ENCODE measurements at places on chromosomes 16 and 17.

GRCh38 chr17:5241861-5242671 is 7.4 kb upstream of the SCIMP start:
- DNase-seq, result no peak
- peak overlapping the region; percentile 39 for H3K4me3 ChIP-seq
- no peaks in the 10 kb centered on the region for H3K27me3 ChIP-seq
- H3K36me3 ChIP-seq, result no peaks in the 10 kb centered on the region
- H3K4me1 ChIP-seq, result peaks cover 18% of the 10 kb centered on the region
- H3K27ac ChIP-seq, result peak overlapping the region; percentile 54

DNA sequence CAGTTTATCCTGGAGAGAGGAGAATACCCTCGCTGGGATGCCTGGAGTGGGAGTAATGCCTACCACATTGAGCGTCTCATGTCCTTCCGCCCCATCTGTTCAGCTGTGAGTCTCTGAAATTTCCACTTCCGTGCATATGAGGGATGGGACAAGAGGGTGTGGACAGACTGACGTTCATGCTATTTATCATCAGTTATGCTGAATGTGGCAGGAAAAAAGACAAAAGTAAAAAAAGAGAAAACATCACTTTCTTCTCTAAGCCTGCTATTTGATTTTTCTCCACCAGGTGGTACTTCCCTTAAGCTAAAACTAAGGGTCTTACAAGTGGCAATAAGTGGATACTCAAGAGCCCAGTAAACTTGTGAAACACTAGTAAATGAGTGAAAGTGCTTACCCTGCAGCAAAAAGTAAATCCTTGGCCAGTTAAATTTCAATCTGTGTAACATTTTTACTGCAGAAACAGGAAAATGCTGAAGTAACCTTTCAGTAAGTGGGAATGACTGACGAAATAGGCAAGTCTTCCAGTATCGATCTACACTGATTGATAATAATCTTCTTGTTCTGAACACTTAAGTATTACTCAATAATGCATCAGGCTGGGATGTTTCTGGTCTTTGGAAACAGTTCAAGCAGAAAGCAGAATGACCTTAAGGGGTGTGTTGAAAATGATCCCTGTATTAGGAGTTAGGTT is 5.6 kb downstream of the CRYBA1 start:
- peak overlapping the region; percentile 49 for H3K27ac ChIP-seq
- no peak overlapping the region for H3K4me3 ChIP-seq
- H3K27me3 ChIP-seq, result no peaks in the 10 kb centered on the region
- no peak for DNase-seq

DNA sequence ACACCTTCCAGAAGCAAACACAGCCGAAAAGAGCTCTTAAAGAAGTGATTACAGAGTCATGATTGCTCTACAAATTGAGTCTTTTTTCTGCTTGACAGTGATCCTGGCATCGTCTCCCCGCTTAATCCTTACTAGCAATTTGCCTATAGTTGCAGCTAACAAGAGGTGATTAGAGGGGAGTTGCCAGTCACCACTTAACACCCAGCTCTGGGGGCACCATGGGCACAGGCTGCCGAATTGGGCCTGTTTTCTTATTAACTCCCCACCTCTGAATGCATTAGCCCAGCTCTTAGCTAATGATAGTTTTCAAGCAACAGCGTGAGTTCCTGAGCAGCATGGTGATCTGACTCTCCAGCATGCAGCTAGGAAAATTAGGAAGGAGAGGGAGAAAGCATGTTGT is 93.5 kb downstream of the RBFOX1 start:
- no peaks in the 10 kb centered on the region for H3K4me1 ChIP-seq
- H3K4me3 ChIP-seq, result no peak overlapping the region
- no peak overlapping the region for H3K27ac ChIP-seq
- no peak for DNase-seq

GRCh38 chr17:66702106-66702936 is 132.6 kb upstream of the CACNG5 start:
- H3K4me1 ChIP-seq, result peaks cover 20% of the 10 kb centered on the region
- no peak overlapping the region for H3K4me3 ChIP-seq
- no peak for DNase-seq
- peaks cover 6% of the 10 kb centered on the region for H3K36me3 ChIP-seq

- no peak overlapping the region for H3K27ac ChIP-seq
- H3K4me1 ChIP-seq, result peaks cover 4% of the 10 kb centered on the region
- no peaks in the 10 kb centered on the region for H3K27me3 ChIP-seq
- H3K36me3 ChIP-seq, result peaks cover 25% of the 10 kb centered on the region
Observed at GRCh38 chr17:62045109-62045508, 20.0 kb downstream of the MED13 start.

GRCh38 chr17:34720760-34721159 is 141.4 kb downstream of the TMEM132E start:
- H3K4me1 ChIP-seq, result peaks cover 15% of the 10 kb centered on the region
- no peak overlapping the region for H3K27ac ChIP-seq
- no peak for DNase-seq
- H3K4me3 ChIP-seq, result no peak overlapping the region
- peaks cover 8% of the 10 kb centered on the region for H3K27me3 ChIP-seq

DNA sequence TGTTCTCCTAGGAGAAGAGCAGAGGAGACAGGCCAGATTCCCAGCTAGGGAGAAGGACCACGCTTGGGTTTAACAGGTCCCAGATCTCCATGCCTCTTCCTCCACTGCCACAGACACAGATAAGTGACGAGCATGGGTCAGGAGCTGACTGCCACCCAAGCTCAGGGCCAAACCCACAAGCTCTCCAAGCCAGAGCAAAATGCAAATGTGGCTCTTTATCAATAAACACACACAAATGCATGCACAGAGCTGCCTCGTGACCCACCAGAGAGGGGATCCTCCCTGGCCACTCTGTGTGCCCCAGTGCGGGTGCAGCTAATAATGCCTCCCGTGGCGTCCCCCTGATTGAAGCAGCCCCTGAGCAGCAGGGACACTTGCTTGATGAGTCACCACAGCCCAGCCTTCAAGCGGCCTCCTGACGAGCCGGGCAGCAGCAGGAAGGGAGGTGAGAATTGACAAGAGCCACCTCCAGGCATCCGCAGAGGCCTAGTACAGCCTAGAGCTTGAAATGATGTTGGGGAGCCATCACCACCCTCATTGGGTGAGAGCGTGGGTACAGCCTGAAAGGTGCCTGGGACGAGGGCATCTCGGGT is 143.9 kb downstream of the CCDC182 start:
- no peak overlapping the region for H3K4me3 ChIP-seq
- H3K36me3 ChIP-seq, result peaks cover 7% of the 10 kb centered on the region
- peaks cover 32% of the 10 kb centered on the region for H3K4me1 ChIP-seq
- no peaks in the 10 kb centered on the region for H3K27me3 ChIP-seq

DNA sequence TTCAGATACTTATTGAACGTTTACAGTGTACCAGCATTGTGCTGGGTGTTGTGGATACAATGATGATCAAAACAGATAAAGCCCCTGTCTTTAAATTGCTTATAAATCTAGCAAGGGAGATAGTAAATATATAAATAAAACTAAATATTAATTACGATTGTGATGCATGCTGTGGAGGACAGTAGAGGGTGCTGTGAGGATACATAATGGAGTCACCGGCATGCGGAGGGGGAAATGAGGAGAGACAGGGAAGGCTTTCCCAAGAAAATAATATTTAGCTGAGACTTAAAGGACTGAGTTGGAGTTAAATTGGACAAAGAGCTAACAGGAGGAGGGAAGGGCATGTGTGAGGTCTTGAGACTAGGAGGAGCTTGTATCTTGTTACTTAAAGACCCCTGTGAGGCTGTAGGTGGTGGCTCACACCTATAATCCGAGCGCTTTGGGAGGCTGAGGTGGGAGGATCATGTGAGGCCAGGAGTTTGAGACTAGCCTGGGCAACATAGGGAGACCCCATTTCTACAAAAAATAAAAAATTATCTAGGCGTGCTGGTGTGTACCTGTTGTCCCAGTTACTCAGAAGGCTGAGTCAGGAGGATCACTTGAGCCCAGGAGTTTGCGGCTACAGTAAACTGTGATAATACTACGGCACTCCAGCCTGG is 2.4 kb downstream of the DHRS7B start:
- H3K27me3 ChIP-seq, result peaks cover 5% of the 10 kb centered on the region
- H3K4me1 ChIP-seq, result peaks cover 12% of the 10 kb centered on the region
- DNase-seq, result no peak
- peaks cover 10% of the 10 kb centered on the region for H3K36me3 ChIP-seq

DNA sequence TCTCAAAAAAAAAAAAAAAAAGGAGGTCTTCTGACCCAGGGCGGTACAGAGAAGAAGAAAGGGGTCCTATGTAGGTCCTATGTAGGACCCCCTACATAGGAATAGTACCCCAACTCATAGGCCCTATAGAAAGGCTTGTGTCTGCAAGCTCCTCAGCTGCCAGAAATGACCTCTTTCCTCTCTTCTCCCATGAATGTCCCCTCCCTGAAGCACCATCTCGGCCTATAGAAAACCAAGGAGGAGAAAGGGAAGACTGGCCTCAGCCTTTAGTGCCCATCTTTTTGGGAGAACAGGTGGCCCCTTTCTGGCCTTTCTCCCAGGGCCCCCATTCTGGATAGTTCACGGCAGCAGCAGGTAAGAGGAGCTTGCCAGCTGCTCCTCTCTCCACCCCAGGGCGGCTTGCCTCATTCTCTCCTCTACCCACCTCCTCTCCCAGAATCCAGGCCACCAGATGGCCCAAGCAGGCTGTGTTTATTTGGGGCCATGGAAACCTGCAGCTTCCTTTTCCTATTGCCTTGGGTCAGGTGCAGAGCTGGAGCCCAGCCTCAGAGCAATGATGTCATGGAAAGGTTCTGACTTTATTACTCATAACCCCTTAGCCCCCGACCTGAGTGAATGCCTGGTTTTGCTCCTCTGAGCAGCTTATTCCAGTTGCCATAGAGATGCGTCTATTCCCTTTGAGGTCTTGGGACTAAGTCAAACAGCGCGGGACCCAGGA is 1.6 kb upstream of the MRPL58 start:
- H3K4me3 ChIP-seq, result peak overlapping the region; percentile 55
- H3K36me3 ChIP-seq, result peaks cover 5% of the 10 kb centered on the region
- no peak for DNase-seq
- no peaks in the 10 kb centered on the region for H3K27me3 ChIP-seq

GRCh38 chr17:82334204-82334621 is 647 bp upstream of the SECTM1 start:
- peaks cover 52% of the 10 kb centered on the region for H3K27me3 ChIP-seq
- H3K4me3 ChIP-seq, result no peak overlapping the region
- H3K27ac ChIP-seq, result no peak overlapping the region
- no peak for DNase-seq

- peaks cover 23% of the 10 kb centered on the region for H3K27me3 ChIP-seq
- no peak for DNase-seq
- H3K4me1 ChIP-seq, result no peaks in the 10 kb centered on the region
- no peaks in the 10 kb centered on the region for H3K36me3 ChIP-seq
- no peak overlapping the region for H3K4me3 ChIP-seq
- no peak overlapping the region for H3K27ac ChIP-seq
Observed at GRCh38 chr16:22979038-22979437, 165.1 kb downstream of the HS3ST2 start.

DNA sequence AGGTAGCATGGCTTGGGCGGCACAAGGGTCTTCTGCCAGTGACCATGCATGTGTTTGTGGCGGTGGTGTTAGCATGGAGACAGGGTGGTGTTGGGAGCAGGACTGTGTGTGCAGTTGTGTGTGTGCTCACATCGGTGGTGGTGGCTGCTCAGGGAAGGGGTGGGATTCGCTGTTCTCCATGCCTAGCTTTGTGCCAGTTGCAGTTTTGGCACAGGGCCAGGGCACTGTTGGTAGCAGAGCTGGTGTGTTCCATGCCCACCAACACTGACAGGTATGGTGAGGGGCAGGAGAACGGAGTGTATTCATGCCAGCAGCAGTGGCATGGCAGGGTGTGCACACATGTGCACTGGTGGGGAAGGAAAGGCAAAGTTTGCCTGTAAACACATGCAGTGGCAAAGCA is 77.3 kb upstream of the TEKT1 start:
- DNase-seq, result no peak
- peaks cover 17% of the 10 kb centered on the region for H3K27me3 ChIP-seq
- H3K27ac ChIP-seq, result no peak overlapping the region
- H3K4me3 ChIP-seq, result no peak overlapping the region
- peaks cover 6% of the 10 kb centered on the region for H3K36me3 ChIP-seq

Data from progenitor cell of endocrine pancreas (in vitro differentiated cells).